ENCODE measurements at places on chromosomes 12 and 14.
A peak's percentile ranks its signal among the peaks of the same experiment; 100 is the strongest.

GRCh38 chr12:31518680-31519227 is 72.2 kb downstream of the DENND5B start:
- no peak for DNase-seq

DNA sequence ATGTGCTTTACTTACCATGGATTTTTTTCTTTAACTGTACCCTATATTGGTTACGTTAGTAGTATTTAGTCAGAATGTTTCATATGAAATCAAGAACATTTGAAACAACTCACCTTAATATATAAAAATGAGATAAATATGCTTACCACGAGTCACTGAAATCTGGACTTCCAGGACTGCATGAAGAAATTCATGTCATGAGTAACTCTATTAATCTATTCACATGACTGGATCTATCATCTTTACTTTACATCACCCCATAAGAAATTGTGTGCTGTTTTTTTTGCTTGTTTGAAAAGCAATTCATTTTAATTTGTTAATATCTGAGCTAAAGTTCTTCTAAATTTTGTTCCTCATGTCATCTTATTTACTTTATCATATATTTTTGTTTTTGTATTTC is 5.2 kb downstream of the EPYC start:
- DNase-seq: no peak

DNA sequence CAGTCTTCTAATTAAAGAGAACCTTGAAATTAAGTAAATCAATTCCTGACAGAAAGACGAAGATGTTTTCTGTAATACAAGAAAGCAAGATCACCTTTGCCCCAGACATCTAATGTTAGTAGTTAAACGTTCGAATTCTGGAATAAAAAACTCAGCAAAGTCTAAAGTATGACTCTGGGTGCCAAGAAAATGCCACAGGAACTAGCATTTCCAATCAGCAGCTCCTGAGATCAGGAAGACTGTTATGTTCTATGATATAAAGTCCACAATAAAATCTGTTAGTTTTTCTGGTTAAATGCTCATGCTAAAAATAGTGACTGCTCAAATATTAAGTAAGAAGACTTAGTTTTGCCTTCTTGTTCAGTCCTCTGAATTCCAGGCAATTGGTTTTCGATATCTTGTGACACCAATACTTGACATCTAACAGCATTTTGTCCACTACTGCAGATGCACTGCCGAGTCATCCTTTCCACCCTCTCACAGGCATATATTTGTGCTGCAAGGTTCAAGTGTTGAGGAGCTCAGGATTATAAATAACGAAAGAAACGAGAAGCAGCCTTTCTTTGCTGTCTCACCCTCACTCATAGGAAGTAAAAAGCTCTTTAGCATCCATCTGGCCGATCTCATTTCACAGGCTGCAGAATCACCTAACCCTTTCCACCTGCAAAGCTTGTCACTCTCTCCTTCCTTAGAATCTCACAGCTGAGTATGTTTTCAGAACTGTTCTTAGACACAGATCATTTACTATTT is 32.0 kb downstream of the SSH1 start:
- DNase-seq: no peak

GRCh38 chr14:103871596-103872480 is 24.5 kb upstream of the PPP1R13B start:
- peak; percentile 54 for DNase-seq

- DNase-seq: peak; percentile 36
These were observed 1104.1 kb upstream of the TMEM132C start for GRCh38 chr12:127162902-127163301.

DNA sequence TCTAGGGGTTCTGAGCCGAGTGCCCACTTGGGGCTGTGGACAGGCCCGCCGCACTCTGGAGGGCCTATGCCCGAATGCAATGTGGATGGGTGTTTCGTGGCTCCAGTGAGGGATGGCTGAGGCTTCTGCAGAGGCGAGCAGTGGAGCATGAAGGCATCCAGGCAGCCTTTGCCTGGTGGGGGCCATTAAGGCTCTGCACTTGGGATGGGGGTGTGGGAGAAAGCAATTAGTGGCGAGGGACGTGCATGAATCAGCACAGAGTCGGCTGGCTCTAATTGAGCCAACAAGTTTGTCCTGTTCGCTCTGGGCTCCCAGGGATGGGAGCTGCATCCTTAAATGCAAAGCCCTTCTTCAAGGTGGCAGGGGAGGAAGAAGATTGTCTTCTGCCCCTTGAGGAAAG is 346.9 kb upstream of the FKBP4 start:
- no peak for DNase-seq

DNA sequence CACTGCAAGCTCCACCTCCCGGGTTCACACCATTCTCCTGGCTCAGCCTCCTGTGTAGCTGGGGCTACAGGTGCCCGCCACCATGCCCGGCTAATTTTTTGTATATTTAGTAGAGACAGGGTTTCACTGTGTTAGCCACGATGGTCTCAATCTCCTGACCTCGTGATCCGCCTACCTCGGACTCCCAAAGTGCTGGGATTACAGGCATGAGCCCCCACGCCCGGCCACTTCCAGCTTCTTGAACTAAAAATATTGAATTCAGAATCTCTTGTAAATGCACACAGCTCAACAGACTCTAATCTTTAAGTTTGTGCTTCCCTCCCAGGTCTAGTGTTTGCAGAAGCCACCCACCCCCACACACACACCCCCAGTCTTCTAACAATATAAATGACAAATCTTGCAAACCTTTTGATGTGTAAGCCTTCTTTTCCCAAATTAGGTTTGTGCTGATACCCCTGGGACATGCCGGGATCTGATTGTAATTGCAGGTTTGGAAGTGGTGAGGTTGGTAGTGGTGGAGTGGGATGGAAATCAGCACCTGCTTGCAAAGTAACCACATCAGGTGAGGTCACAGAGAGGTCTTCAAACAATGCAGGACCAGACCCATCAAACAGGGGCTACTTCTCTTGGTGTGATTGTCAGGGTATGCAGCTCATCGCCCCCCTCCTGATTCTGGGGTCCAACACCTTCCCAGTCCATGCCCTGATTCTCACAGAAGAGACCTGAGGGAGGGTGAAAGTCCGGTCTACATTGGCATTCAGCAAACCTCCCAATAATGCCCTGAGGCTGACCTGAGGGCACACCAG is 51.4 kb upstream of the GPR132 start:
- no peak for DNase-seq

DNA sequence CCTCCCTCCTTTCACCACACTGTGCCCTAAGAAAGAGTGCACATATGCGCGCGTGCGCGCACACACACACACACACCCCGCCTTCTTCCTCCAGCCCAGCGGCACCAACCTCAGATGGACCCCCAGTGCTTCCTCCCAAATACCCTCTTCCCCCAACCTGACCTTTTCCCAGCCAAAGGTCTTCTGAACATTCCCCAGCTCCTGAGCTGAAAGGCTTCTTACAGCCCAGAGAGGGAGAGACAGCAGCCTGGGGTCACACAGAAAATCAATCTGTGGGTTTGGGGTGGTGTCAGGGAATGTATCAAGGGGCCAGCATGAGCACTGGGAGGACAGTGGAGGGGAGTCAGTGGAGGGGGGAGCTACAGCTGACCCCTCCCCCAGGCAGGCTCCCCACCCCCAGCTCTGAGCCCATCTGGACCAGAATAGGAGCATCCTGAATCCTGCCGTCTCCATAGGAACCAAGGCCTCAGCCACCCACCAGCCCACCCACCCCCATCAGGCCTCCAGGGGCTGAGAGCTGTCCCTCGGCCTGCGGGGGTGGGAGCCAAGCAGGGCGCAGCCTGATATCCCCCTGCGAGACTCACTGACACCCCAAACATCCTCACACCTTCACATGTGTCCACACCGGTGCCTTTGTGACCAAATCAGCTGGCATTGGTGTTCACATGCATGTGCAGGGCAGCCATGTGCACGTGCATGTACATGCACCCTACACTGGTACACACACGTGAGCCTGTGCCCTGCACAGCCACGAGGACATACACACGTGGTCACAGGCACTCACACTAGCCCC is 5.7 kb downstream of the RASAL1 start:
- no peak for DNase-seq

DNA sequence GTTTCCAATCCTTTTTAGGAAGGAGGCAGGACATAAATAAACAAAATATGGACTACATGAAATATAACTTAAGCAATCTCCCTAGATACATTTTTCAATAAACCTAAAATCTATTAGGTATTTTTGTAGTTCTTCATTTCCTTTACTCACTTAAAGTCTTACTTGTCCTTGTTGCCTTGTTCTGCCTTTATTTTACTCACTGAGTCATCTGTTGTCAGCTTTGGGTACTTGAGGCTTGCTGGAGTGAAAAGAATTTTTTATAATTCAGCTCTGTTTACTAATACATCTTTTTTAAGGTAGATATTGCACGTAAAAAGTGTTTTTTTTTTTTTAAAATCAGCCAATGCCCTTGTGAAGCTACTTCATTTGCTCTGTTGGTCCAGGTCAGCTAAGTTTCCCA is 216.2 kb downstream of the PELI2 start:
- DNase-seq: no peak

GRCh38 chr12:68835333-68835908 is 27.4 kb downstream of the MDM2 start:
- DNase-seq: no peak

GRCh38 chr12:52305921-52306705 is 14.8 kb upstream of the KRT81 start:
- no peak for DNase-seq

DNA sequence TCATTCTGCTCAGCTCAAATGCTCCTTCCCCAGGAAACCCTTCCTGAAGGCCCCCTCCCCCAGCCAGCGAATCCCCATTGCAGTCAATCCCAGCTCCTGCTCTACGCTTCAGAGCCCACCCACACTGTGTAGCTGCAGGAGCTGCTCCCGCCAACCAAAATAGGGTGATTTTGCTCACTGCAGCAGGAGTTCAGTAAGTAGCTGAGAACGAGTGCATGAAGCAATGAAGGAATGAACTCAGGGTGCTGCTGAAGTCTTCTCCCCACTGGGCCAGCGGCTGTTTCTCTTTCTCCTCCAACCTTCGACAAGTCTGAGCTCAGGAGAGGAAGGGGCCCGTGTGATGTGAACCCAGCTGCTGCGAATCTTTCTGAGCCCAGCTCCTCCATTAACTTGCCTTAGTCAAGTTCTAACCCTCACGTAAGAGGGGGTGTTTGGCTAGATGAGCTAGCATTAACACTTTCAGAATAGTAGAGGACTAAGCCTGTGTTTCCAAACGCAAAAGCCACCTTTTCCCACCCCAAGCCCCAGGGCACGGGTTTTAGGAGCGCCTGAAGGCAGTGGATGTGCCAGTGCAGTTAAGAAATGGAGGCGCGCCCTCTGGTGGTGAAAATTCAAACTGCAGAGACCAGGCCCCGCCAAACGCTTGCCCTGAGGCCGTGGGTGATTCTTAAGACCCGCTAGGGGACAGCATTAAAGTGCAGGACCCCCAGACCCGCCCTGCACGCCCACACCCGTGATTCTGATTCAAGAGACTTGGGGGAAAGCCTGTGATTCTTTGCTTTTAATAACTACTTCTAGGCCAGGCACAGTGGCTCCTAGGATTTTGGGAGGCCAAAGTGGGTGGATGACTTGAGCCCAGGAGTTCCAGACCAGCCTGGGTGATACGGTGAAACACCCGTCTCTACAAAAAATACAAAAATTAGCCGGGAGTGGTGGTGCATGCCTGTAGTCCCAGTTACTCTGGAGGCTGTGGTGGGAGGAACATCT is 11.9 kb upstream of the SERPINA4 start:
- DNase-seq: peak; percentile 34

DNA sequence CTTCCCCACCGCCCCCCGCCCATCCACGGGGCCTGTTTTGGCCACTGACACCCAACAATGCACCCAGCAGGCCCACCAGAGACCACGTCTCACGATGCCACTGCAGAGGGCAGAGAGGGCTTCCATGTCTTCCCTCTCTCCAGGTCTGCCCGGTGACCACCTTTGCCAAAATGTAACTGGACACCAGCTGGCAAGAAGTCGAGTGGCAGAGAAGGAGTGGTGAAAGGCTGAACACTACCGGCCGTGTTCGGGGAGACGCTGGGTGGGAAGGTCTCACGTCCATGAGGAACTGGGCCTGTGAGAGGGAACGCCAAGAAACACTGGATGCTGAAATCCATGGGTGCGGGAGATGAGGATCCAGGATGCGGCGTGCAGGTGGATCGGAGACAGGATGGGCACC is 308.2 kb downstream of the ADGRD1 start:
- no peak for DNase-seq

DNA sequence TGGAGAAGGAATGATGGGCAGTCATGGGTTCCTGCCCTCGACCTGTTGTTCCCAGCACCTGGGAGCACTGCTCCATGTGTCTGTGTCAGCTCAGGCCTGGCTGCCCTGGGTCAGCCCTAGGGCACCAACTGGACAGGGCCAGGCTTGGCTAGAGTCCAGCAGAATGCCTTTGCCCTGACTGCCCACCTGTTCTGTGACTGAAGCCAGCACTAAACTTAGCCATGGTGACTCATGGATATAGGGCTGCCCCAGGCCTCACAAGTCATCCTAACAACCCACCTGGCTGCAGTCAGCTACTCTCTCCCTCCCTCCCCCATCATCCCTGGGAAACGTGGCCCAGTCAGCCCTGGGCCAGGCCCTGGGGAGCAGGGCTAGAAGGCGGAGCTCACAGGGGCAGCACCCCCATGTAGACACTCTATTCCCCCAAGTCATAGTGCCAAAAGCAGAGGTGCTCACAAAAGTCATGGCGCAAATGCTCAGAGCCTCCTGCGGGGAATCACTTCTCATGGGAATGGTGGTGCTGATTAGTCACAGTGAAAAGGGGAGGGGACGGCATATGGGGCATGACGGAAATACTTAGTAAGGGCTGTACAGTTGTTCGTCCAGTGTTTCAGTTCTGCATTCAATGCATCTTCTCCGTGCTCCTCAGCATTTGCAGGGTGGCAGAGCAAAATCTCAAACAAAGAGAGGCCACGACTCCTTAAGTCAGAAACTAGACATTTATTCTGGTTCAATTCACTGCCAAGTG is 52.0 kb upstream of the NTF3 start:
- DNase-seq: no peak

DNA sequence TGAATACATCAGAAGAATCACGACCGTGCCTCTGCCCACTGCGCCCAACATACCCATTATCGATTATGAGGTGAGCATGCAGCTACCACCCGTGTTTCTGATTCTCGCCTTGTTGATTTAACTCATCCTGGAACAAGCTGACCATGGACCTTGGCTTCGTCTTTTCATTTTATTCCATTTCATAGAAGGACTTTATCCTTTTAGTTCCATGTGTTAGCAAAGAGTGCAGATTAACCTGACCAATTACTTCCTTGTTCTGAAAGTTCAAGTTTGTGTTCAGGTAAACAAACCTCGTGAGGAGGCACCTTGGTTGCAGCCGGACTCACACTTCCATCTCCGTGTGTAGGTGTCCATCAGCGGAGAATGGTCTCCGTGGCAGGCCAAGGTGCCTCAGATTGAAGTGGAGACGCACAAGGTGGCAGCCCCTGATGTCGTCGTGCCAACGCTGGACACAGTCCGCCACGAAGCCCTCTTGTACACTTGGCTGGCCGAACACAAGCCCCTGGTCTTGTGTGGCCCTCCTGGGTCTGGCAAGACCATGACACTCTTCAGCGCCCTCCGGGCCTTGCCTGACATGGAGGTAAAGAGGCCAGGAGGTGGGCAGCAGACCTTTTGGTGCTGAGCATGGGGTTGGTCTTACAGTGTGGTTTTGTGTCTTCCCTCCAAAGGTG is 52.2 kb downstream of the DYNC1H1 start:
- DNase-seq: no peak

All from activated CD4-positive, alpha-beta T cell treated with anti-CD3 and anti-CD28 coated beads, Interleukin-2, amount 50 U/mL, for 24 hours (primary cell).